ENCODE measurements at places on chromosomes 3 and 15.

- no peak for DNase-seq
These were observed 95.9 kb downstream of the ADAMTS17 start for GRCh38 chr15:100245855-100246254.

GRCh38 chr3:167716920-167717319 is 17.8 kb downstream of the PDCD10 start:
- no peak for DNase-seq

DNA sequence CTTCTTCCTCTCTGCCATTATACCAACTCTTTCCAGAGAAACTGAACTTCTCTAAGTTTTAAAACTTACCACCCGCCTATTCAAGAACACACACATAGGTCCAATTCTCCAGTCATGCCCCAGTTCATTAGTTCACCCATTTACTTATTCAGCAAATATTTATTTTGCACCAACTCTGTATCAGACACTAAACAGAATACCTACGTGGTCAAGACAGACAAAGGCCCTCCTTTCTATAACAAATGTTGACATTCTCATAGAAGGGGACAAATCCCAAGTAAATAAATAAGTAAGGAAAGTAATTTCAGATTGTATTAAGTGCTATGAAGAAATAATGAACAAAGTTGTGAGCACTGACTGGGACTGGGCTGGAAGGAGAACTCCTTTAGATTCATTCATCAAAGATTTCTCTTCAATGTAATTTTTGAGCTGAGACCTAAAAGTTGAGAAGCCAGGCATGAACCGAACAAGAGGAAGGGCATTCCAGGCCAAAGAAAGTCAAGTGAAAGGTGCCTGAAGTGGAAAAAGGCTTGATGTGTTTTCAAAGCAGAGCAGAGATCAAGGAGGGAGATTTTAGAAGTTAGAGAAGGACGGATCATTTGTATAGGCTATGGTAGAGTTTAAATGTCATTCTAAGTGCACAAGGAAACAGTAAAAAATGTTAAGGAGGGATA is 120.4 kb downstream of the P3H2 start:
- no peak for DNase-seq

GRCh38 chr3:186339180-186339918 is 22.7 kb downstream of the DGKG start:
- no peak for DNase-seq

All from AML-193 (cell line).